GM04504 (cell line): ENCODE measurements at places on chromosomes 7 and 10.
A peak's percentile ranks its signal among the peaks of the same experiment; 100 is the strongest.

- DNase-seq = no peak
Measured at GRCh38 chr10:103470761-103471653, 8.0 kb downstream of the CALHM3 start.

- DNase-seq = no peak
Measured at GRCh38 chr10:44888886-44889285, 22.3 kb upstream of the TMEM72 start.

DNA sequence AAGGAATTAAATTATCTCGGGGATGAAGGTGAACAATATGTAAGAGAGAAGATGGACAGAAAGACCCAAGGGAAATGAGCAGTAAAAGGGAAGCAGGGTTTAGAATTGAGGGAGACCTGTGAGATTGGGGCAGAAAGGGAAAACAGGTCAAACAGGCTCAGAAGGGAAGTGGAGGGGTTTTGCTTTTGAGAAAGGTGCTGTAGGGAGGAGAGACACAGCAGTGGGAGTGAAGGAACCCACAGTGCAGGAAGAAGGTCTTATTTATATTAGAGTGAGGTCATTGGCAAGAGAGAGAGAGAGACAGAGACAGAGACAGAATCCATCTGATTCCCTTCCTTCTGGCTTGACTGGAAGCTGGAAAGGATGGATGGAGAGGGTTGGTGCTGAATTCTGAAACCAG lies 3.5 kb upstream of the TCAF1 start:
- DNase-seq = no peak

GRCh38 chr7:24831240-24831639 lies 74.0 kb upstream of the GSDME start:
- peak; percentile 55 for DNase-seq
